Right ventricle myocardium inferior (tissue), 1 donor: ENCODE measurements at places on chromosomes 1 and 21. TPM values are rescaled to one million over a fixed set of nuclear protein-coding genes. Genes with fewer than 3 reads are reported as not detected.

DNA sequence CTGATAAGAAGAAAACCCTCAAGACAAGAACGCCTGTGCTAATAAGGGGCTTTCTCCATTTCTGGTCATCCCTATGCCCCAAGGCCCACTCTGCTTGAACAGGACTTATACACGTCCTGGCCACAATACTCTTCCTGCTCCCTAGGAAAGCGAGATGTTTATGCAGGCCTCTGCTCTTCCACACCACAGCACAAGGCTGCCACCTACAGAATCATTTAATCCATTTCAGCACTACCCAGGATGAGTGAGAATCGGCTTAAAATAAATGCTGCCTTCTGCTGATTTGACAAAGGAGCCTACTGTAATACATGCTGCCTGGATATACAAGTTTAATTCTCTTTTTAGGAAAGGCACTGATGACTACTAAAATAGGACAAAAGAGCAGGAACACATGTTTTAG is 29.4 kb downstream of the FRRS1 start:
- no peak for DNase-seq

DNA sequence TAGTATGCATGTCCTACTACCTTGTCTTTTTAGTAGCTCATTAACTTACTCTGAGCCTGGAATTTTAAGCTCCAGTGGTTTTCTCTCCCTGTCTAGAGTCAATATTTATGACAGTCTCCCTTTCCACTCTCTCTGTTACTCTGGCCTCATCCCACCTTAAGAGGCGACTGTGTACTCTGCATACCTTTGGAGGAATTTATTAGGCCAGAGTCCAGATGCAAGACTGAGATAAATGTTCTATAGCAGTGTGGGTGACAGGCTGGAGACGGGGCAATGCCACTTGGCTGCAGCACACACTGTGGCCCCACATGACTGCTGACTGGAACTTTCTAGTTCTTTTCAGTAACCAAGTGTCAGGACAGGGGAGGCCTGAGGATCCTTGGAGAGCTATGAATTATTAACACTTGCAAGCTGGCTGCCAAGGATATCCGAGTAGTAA is 4.1 kb upstream of the PDZK1 start:
- DNase-seq: no peak

C1orf87 gene
- not detected for total RNA-seq

KLF17 gene
- total RNA-seq: not detected

GRCh38 chr1:40044110-40044509 is 3.6 kb downstream of the CAP1 start:
- no peak for DNase-seq
